Epithelial cell of prostate (primary cell): ENCODE measurements at places on chromosomes 3 and 15.

DNA sequence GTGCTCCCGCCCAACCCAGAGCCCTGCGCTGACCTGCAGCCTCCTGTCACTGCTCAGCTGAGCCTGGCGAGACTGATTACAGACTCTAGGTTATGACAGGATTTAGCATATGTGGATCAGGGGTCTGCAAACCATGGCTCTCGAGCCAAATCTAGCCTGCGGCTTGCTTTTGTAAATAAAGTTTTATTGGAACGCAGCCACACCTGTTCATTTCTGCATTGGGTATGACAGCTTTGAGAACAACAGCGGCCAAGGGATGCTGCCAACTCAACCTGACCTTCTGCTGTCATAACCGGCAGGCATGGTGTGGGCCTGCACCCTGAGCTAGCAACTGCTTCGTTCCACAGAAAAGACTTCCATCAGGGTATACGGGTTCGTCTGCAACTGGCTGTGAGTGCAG lies 50.5 kb upstream of the IQSEC1 start:
- no peak for DNase-seq

DNA sequence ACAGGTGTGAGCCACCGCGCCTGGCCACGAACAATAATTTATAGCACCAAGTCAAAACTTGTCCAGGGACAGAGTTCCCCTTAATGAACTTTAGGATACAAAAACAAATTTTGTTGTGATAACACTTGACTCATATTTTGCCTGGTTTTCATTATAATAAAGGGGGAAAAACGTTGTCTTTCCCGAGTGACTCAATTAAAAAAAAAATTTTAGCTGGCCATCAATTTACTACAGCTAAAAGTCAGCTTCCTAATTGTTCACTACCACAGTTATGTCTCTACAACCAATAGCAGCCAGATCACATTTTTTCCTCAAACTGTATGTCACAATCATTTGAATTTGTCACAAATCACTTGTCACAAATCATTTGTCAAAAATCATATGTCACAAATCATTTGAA lies 116.0 kb downstream of the P3H2 start:
- no peak for DNase-seq

GRCh38 chr15:79903626-79904025 lies 6.8 kb upstream of the MTHFS start:
- no peak for DNase-seq

DNA sequence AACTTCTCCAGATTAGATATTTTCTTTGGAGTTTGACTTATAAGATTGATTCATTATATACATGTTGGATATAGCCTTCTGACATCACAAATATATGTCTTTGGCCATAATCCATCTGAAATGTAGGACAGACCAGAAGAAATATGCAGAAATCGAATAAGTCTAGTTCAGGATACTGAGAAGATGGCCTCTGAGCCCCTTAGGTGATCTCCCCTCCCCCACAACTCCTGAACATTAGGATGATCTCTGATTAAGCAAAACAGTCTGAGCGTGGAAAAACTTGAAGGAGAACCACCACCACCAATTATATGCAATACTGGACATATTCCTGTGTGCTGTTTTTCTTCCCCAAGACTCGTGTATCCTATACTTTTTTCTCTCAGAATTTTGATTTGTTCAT lies 3.2 kb downstream of the SETD5 start:
- no peak for DNase-seq

DNA sequence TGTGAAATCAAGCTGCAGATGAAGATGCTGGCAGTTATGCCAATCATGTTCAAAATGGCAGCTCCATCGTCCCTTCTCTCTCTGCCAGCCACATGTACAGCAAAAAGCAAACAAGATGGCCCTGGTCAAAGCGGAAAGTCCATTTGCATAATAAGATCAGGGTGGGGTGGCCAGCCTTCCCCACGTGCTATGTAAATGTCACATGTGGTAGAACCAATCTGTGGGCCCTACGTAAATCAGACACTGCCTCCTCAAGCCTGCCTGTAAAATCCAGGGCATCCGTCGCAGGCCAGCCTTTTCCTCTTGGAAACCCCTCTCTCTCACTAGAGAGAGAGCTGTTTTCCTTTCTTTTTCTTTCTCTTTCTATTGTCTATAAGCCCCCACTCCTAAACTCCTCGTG lies 243.5 kb upstream of the KBTBD8 start:
- DNase-seq = no peak

DNA sequence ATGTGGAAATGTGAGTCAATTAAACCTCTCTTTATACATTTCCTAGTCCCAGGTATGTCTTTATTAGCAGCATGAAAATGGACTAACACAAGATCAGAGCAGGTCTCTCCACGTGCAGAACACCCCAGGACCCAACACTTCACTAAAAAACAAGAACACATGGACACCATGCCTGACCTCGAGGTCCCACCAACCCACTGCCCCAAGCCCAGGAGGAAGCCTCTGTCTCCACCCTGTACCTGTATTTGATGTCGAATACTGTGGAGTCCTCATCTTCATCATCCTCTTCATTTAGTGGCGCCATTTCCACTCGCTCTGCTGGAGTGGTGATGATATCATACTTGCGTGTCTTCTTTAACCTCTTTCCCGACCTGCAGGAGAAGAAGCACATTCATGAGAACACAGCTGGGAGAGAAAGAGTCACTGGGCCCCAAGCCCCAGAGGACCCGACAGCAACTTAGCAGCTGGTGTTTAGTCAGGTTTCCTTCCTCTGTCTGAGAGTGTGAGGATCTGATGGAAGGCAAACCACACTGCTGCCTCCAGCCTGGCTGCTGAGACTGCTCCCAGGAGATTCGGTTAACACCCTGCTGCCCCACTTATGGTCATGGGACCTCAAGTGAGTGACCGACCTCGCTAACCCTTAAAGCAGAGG lies 25.5 kb downstream of the FAM174B start:
- DNase-seq = no peak

GRCh38 chr3:190849607-190850006 lies 12.9 kb downstream of the GMNC start:
- DNase-seq = no peak

GRCh38 chr3:100081986-100082692 lies 32.2 kb downstream of the FILIP1L start:
- DNase-seq = no peak

- DNase-seq = no peak
Measured at GRCh38 chr3:145972851-145973250, 188.1 kb downstream of the PLOD2 start.
